Karpas-422 (cell line): ENCODE measurements at places on chromosomes 2 and 18.
A peak's percentile ranks its signal among the peaks of the same experiment; 100 is the strongest.

- no peak for DNase-seq
These were observed 24.5 kb downstream of the NFATC1 start for GRCh38 chr18:79420033-79420745.

DNA sequence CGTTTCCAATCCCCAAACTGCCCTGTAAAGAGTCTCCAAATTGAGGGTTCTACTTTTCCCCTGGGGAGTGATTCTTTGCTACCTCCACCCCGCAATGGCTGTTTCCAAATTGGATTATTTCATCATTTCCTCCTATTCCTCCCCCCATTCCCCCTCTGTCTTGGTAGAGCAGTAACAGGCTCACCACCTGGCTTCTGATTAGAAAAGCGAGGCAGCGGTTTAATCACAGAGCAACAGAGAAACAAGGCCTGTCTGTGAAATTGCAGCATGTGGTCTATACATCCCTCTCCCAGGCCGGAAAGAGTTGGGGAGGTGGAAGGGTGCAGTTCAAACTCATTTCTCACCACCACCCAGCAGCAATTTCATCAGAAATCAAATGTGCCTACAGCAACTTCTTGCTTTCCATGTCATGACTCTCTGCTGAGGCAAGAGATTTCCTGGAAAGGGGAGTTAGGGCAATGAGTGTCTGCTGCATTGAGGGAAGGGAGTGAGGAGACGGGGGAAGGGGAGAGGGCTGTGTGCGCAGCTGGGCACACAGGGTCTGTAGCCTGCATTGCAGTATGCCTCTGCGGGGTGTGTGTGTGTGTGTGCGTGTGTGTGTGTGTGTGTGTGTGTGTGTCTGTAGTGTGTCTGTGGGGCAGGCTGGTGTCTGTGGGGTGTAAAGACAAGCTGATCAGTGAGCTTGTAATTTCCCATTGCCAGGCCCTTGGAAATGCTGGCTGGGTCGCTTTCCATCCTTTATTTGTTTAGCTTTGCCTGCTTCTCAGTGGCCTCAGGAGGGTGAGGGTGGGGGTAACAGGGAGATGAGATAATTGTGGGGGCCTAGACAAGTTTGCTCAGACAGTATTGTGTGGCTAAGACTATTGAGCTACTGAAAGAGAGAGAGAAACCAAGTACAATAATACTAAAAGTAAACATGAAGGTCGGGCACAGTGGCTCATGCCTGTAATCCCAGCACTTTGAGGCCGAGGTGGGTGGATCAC is 13.5 kb upstream of the IGFBP2 start:
- no peak for DNase-seq

DNA sequence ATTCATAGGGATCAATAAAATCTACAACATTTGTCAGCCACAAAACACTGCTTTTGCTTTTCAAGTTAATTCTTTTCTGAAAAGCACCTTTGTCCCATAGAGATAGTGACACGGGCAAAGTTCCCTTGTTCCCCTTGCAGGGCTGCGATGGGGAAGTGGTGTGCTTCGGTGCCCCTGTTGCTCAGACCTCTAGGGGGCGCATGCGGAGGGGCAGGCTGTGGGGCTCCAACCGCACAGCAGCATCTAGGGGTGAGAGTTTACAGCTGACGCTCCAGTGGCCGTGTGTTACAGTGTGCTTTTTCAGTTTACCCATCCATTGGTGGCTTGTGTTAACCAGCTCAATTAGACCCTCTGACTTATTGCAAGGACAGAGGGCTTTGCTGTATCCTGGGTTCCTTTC is 1432.2 kb upstream of the ACVR2A start:
- peak; percentile 51 for DNase-seq

GRCh38 chr2:70697603-70698383 is 70.2 kb downstream of the ADD2 start:
- DNase-seq: no peak

GRCh38 chr2:126945118-126945517 is 46.4 kb downstream of the TEX51 start:
- DNase-seq: no peak

DNA sequence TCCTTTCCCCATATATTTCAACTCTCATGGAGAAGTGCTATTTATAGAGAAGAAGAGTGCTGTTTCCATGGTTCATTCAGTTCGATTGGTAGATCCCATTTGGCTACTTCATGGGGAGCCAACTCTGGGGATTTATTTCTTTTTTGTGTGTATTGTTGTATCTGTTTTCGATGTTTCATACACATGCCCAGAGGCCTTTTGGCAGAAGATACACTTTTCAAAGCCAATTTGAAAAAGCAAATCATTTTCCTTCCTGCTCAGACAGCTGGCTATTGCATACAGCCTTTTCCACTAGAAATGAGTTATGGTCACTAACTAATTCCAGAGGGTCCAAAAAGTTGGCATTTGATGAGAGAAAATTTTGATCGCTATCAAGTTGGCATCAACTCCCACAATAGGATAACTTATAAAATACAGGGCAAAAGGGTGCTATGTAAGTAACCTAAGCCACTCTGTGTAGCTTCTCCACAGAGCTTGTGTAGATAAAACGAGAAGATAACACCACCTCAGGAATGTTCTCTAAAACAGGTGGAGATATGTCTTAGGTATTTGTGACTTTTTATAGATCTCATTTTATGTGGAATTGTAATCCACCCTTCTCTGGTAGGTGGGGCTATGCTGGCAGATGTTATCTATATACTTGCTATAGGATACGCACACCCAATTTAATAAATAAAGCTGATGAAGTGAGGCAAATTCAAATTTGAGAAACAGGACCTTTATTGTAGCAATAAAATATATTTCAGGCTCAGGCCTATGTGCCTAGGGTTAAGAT is 798.5 kb downstream of the SATB2 start:
- no peak for DNase-seq

GRCh38 chr2:170465241-170465640 is 249.9 kb upstream of the SP5 start:
- DNase-seq: no peak

DNA sequence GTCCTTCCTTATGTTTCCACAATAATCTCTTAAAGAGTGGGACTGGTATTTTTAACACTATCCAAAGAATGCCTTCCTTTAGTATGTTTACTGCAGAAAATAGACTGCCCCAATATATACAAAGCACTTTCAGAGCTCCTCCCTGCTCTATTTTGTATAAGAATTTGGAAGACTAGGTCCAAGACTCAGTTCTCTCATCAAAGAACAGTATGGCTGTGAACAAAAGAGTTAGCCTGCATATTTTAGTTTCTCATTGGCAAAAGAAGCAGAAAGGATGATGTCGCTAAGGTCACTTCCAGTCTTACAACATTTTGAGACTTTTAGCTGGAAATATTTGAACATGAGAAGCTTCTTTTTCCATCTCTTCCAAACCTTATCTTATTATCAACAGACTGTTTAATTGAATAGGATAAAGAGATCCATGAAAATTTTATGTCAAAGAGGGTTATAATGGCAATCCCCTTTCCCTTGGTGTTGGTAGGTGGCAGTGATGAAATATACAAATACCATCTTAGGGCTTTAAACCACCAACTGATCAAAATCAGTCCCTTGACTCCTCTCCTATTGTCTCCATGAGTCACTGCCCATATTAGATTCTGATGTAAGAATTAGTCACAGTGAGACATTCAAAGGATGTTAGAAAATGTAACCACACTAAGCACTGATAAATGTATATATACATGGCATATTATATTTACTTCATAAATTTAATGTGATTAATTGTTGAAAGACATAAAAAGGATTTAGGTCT is 266.9 kb upstream of the DSEL start:
- no peak for DNase-seq

GRCh38 chr18:73939391-73939790 is 208.2 kb downstream of the FBXO15 start:
- no peak for DNase-seq

DNA sequence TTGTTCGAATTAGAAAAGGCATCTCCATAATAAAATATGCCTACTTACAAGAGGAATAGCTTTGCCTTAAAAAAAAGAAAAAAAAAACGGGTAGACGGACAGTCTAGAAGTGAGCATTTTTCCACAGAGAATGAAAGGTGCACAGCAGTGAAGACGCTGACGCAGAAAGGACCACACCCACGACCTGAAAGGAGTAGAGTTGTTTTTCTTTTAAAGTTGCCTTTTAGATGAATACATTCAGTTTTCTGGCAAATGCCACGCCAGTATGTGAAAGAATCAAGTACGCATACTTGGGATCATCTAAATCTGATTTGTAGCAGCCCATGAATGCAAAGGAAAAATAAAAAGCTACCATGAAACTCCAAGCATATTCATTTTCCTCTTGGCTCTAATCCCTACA is 809.2 kb upstream of the SOX11 start:
- DNase-seq: no peak

DNA sequence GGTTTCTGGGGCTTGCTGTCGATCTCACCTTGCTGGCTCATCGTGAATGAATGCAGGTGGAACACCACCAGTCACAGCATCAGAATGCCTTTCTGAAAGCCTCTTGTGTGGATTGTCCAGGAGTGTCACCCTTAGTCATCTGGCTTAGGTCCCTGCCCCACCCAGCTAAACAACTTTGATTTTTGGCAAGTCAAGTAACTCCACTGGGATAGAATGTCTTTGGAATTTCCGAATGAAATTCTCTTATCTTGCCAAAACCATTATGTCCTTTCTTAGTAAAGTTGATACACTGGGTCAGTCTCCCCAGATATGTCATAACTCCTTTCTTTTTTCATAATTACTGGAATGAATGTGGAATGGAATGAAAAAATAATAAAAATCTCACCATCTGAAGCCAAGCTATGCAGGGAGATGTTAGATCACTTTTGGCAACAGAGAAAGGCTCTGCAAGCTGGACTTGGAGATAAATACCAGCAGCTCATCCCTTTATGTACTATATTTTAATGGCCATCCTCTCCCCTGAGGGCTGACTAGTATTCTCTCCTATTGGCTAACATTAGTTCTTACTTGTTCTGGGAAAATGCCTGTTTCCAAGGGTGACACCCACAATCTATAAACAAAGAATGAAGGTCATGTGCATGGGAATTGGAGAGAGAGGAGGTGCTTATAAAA is 35.4 kb downstream of the INSIG2 start:
- no peak for DNase-seq

- no peak for DNase-seq
These were observed 85.5 kb upstream of the DTNA start for GRCh38 chr18:34624551-34624950.
